ENCODE measurements at places on chromosomes 11 and 22. TPM values are rescaled to one million over a fixed set of nuclear protein-coding genes. Genes with fewer than 3 reads are reported as not detected.
A peak's percentile ranks its signal among the peaks of the same experiment; 100 is the strongest.

HYOU1 gene
- polyA plus RNA-seq = 34.7 TPM

DNA sequence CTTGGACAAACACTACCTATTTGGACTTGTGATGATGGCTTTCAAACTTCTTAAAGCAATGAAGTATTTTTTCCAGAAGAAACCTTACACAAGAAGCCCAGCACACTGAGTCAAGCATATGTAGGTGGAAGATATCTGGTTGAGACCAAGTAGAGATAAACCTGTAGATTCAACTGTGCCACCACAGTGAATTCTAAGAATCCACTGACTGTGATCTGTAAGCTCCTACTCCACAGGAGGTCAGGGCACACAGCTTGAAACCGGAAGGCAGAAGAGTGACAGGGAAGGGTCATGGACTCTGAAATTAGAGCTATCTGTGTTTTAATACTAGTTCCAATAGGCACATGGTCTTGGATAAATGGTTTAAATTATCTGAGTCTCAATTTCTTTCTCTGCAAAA, 404.5 kb downstream of the ETS1 start:
- H3K4me1 ChIP-seq = no peaks in the 10 kb centered on the region
- DNase-seq = no peak
- H3K27ac ChIP-seq = no peak overlapping the region
- no peaks in the 10 kb centered on the region for H3K27me3 ChIP-seq

- no peak overlapping the region for H3K27ac ChIP-seq
- no peaks in the 10 kb centered on the region for H3K4me1 ChIP-seq
- H3K36me3 ChIP-seq = no peaks in the 10 kb centered on the region
- no peak for DNase-seq
Observed at GRCh38 chr11:12735262-12735661, 61.0 kb downstream of the TEAD1 start.

DNA sequence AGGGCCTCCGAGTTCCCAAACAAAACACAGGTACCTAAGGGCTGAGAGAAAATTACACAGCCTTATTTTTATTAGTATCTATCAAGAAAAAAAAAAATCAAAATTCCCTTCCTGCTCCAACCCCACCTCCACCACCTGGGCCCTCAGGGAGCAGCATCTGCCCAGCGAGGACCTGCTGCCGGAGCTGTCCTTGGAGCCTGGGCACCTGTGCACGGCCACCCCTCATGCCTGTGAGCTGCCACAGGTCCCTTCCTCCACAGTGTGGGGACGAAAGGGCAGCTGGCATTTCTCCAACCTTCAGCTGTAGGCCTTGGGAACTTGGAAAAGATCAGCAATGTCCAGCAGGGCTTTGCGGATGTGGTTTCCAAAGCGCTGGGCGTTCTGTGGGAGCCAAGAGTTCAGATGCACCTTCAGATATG, 6.3 kb upstream of the SYCE3 start:
- no peak overlapping the region for H3K4me3 ChIP-seq
- H3K27me3 ChIP-seq = no peaks in the 10 kb centered on the region
- H3K36me3 ChIP-seq = no peaks in the 10 kb centered on the region
- H3K4me1 ChIP-seq = no peaks in the 10 kb centered on the region
- no peak overlapping the region for H3K27ac ChIP-seq

KLHL35 gene
- polyA plus RNA-seq = 0.76 TPM

GVQW3 gene
- polyA plus RNA-seq = 0.65 TPM

- H3K27ac ChIP-seq = no peak overlapping the region
- no peak for DNase-seq
- H3K4me1 ChIP-seq = peaks cover 12% of the 10 kb centered on the region
- no peak overlapping the region for H3K4me3 ChIP-seq
- H3K36me3 ChIP-seq = no peaks in the 10 kb centered on the region
Observed at GRCh38 chr11:2793701-2794045, 91.9 kb downstream of the CDKN1C start.

SAA2 gene
- polyA plus RNA-seq = not detected

APOL5 gene
- polyA plus RNA-seq = 0.11 TPM

- peak overlapping the region; percentile 81 for H3K27ac ChIP-seq
- DNase-seq = no peak
- H3K4me3 ChIP-seq = peak overlapping the region; percentile 89
Observed at GRCh38 chr11:57637626-57638004, 12.1 kb downstream of the YPEL4 start.

DNA sequence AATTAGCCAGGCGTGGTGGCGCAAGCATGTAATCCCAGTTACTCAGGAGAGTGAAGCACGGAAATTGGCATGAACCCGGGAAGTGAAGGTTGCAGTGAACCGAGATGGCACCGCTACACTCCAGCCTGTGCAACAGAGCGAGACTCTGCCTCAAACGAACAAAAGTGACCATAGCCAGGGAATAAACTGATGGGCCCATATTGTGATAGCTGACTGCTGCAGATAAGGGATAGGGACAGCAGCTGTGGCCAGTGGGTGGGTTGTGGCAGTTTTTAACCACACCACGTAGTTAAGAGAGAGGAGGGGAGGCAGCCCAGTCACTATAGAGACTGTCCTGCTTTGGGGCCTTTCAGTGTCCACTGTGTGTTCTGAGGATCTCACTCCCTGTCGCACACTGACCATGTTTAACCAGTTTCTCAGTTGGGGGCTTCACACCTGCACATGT, 58.9 kb downstream of the PISD start:
- no peaks in the 10 kb centered on the region for H3K36me3 ChIP-seq
- no peaks in the 10 kb centered on the region for H3K4me1 ChIP-seq
- H3K27ac ChIP-seq = peak overlapping the region; percentile 65
- DNase-seq = no peak
- H3K4me3 ChIP-seq = no peak overlapping the region
- H3K27me3 ChIP-seq = no peaks in the 10 kb centered on the region

GRCh38 chr11:113681282-113681681, 24.8 kb downstream of the TMPRSS5 start:
- H3K27me3 ChIP-seq = no peaks in the 10 kb centered on the region
- no peak overlapping the region for H3K4me3 ChIP-seq
- no peak overlapping the region for H3K27ac ChIP-seq
- no peak for DNase-seq

GRCh38 chr11:45096636-45097035, 49.8 kb upstream of the PRDM11 start:
- no peak overlapping the region for H3K27ac ChIP-seq
- H3K27me3 ChIP-seq = no peaks in the 10 kb centered on the region
- DNase-seq = no peak
- no peaks in the 10 kb centered on the region for H3K4me1 ChIP-seq

DNA sequence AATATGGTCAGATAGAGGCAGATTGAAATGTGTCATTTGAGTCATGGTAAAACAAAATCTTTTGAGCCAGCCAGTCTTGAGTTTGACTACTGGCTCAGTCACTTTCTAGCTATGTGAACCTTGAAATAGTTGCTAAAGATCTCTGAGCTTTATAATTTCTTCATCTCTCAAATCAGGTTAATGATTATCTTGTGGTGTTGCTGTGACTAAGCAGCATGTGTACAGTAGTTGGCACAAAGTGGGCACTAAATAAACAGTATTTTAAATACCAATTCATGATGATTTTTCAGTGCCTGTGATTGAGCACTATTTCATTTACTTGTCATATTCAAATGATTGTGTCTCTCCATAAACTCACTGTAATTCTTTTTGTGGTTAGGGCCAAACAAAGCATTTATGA, 70.8 kb downstream of the RAB38 start:
- H3K4me3 ChIP-seq = no peak overlapping the region
- H3K27ac ChIP-seq = no peak overlapping the region
- DNase-seq = no peak
- no peaks in the 10 kb centered on the region for H3K27me3 ChIP-seq
- no peaks in the 10 kb centered on the region for H3K36me3 ChIP-seq
- H3K4me1 ChIP-seq = no peaks in the 10 kb centered on the region

DNA sequence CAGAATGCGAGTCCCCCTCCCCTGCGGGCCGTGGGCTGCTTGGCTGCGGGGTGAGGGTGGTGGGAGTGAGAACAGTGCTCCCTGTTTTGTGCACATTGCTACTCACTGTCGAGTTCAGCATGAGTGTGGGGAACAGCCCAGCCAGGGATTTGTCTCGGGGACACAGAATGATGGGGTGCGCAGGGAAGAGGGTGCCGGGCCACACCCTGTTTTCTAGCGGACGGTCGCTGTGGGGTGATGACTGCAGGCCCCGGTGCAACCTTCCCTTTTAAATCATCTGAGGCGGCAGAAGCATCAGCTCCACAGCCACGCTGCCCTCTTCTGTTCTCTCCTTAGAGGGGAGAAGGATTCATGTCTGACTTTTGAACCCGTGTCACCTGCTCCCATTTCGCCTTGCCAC, 1051.2 kb downstream of the TBC1D22A start:
- no peak for DNase-seq
- H3K27ac ChIP-seq = no peak overlapping the region
- no peaks in the 10 kb centered on the region for H3K36me3 ChIP-seq
- no peaks in the 10 kb centered on the region for H3K4me1 ChIP-seq

DNA sequence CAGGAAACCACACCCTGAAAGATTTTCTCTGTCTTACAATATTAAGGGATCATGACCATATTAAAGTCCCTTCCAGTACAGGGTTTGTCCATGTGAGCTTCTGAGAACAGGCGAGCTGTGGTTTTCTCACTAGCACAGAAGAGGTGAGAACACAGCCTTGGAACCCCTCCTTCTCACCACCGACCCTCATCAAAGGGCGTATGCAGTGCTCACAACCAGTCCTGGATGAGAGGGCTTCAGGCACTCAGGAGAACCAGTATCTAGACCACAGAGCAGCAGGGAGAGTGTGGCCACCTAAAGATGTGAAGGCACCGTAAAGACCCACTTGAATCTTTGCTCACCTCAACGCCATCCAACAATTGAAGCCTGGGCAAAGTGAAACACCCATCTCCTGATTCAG, 397.0 kb downstream of the ETS1 start:
- H3K4me3 ChIP-seq = no peak overlapping the region
- no peak overlapping the region for H3K27ac ChIP-seq
- H3K4me1 ChIP-seq = no peaks in the 10 kb centered on the region
- no peak for DNase-seq
- no peaks in the 10 kb centered on the region for H3K36me3 ChIP-seq

DNA sequence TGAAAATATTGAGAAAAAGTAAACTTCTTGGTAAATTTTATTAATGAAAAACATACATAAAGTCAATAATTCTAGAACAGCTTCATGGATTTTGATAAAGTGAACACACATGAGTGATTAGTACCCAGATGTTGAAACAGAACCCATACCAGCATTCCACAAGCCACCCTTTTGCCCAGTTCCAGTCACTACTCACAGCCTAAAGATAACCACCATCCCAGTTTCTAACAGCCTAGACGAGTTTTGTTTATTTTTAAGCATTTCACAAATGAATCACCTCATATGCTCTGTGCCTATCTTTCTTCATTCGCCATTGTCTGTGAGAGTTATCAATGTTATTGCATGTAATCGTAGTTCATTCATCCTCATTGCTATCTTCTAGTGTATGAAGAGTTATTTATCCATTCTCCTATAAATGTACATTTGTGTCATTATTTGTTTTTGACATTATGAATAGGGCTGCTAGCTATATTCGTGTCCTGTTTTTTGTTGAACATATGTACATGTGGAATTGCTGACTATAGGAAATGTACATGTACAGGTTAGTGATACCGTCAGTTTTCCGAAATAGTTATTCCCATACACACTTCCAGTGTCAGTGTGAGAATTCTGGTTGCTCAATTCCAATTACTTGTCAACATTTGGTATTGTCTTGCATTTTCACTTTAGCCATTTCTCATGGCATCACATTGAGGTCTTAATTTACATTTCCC, 44.5 kb upstream of the TEAD1 start:
- H3K4me1 ChIP-seq = no peaks in the 10 kb centered on the region
- H3K4me3 ChIP-seq = no peak overlapping the region
- H3K36me3 ChIP-seq = no peaks in the 10 kb centered on the region
- H3K27ac ChIP-seq = no peak overlapping the region

- no peak for DNase-seq
- no peak overlapping the region for H3K27ac ChIP-seq
- no peaks in the 10 kb centered on the region for H3K36me3 ChIP-seq
- H3K4me3 ChIP-seq = no peak overlapping the region
- H3K27me3 ChIP-seq = no peaks in the 10 kb centered on the region
Observed at GRCh38 chr11:26767060-26767459, 45.2 kb upstream of the SLC5A12 start.

DNA sequence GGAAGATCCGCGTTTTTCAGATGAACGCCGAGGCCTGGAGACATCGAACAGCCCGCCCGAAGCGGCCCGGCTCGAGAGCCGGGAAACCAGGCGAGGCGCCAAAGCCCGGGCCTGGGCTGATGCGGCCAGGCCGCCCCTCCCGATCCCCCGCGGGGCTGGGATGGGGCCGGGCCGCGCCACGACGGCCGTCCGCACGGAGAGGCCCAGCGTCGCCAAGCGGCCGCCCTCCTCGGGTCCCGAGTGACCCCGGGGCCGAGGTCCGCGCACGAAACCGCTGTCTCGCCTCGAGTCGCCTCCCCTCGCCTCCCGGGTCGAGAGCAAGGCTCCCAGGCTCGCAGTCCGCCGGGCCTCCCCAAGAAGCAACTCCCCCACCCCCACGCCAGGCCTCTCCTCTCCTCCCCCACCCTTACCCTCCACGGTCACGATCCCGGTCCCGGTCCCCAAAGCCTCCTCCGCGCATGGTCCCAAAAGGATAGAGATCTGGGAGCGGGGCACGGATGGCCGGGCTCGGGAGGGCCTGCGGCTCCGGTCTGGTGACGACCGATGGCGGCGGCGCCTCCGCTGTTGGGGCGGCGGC, 482 bp downstream of the DDX17 start:
- H3K36me3 ChIP-seq = peaks cover 27% of the 10 kb centered on the region
- H3K4me1 ChIP-seq = peaks cover 45% of the 10 kb centered on the region
- peak; percentile 86 for DNase-seq
- H3K27me3 ChIP-seq = no peaks in the 10 kb centered on the region
- peak overlapping the region; percentile 79 for H3K4me3 ChIP-seq

DNA sequence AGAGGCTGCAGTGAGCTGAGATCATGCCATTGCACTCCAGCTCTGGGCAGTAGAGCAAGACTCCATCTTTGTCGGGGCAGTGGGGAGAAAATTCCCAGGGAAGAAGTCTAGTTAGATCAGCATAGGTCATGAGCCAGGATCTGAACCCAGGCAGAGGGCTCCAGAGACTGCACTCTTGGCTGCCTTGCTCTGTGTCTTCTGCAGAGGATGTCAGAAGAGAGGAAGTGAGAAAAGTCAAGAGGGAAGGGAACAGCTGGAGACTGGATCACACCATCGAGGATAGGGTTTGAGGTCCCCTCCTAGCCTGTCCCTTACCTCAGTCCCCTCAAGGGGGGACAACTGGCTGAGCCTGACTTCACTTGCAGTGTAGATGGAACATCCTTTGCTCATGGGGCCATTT, 5.8 kb downstream of the MYOD1 start:
- H3K27ac ChIP-seq = no peak overlapping the region
- no peaks in the 10 kb centered on the region for H3K36me3 ChIP-seq
- H3K4me1 ChIP-seq = no peaks in the 10 kb centered on the region
- no peak overlapping the region for H3K4me3 ChIP-seq

GRCh38 chr11:124799348-124800225, 619 bp downstream of the MSANTD2 start:
- DNase-seq = peak; percentile 31
- H3K4me3 ChIP-seq = peak overlapping the region; percentile 94
- H3K27ac ChIP-seq = peak overlapping the region; percentile 99
- H3K4me1 ChIP-seq = peaks cover 9% of the 10 kb centered on the region

- H3K4me1 ChIP-seq = peaks cover 22% of the 10 kb centered on the region
- no peak overlapping the region for H3K27ac ChIP-seq
- no peaks in the 10 kb centered on the region for H3K36me3 ChIP-seq
- no peaks in the 10 kb centered on the region for H3K27me3 ChIP-seq
- DNase-seq = no peak
Observed at GRCh38 chr22:45270095-45271020, 14.4 kb upstream of the UPK3A start.

CD3D gene
- polyA plus RNA-seq = 0.55 TPM

ROBO4 gene
- polyA plus RNA-seq = 17.7 TPM

GRCh38 chr11:102722821-102723220, 1.9 kb downstream of the MMP8 start:
- H3K4me1 ChIP-seq = peaks cover 13% of the 10 kb centered on the region
- H3K27me3 ChIP-seq = no peaks in the 10 kb centered on the region
- H3K4me3 ChIP-seq = no peak overlapping the region
- DNase-seq = no peak
- no peak overlapping the region for H3K27ac ChIP-seq

PNPLA3 gene
- 0.18 TPM for polyA plus RNA-seq
